ENCODE measurements at places on chromosomes 3 and 15.

DNA sequence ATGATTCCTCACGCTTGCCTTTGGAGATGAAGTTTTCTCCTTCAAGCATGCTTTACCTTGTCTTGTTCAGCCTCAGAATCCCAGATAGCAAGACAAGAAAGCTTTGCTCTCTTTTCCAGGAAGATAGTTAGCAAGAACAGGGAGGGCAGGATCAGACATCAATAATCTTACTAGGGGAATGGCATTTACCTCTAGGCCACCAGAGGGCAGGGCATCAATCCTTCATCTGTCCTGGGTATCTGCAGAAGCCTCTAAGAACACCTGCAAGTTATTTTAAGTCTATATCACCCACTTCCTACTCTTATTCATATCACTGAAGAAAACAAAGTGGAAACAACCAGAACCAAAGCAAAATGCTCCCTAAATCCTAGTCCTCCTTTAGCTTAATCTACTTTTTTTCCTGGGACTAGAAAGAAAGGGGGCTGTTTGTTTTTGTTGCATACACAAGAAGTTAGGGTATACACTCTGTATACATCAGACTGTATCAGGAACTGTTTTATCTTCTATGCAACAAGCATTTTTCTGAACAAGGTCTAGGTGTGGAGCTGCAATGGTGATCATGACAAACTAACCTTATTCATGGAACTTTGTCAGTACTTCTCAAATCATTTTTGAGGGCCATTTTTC lies 862.5 kb downstream of the CADM2 start:
- peak; percentile 1 for DNase-seq

DNA sequence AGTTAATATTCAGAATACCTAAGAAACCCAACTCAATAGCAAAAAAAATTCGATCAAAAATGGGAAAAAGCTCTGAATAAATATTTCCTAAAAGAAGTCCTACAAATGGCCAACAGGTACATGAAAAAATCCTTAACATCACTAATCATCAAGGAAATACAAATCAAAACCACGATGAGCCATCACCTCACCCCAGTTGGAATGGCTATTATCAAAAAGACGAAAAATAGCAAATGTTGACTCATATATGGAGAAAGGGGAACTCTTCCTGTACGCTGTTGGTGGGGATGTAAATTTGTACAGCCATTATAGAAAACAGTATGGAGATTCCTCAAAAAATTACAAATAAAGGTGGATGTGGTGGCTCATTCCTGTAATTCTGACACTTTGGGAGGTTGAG lies 29.6 kb upstream of the SGO1 start:
- no peak for DNase-seq

GRCh38 chr3:128995737-128996136 lies 1.9 kb upstream of the CFAP92 start:
- DNase-seq = no peak

- no peak for DNase-seq
Observed at GRCh38 chr3:178602856-178603255, 66.6 kb downstream of the KCNMB2 start.

GRCh38 chr3:51371943-51372557 lies 13.0 kb upstream of the MANF start:
- DNase-seq = peak; percentile 57

- no peak for DNase-seq
Observed at GRCh38 chr15:86610038-86610437, 530.4 kb downstream of the AGBL1 start.

- DNase-seq = peak; percentile 58
Observed at GRCh38 chr15:74725845-74726773, 781 bp upstream of the CYP1A1 start.
